Omental fat pad (tissue), 4 donors: ENCODE measurements at places on chromosomes 3 and 15. TPM values are rescaled to one million over a fixed set of nuclear protein-coding genes. Genes with fewer than 3 reads are reported as not detected.

CD47 gene
- 58.7 TPM for total RNA-seq

GOLGA8R gene
- total RNA-seq: 3.2 TPM

APPL1 gene
- 34.1 TPM for total RNA-seq

CCR5 gene
- total RNA-seq: 5.2 TPM

GABRB3 gene
- total RNA-seq: 1.6 TPM

PLCD1 gene
- 17.7 TPM for total RNA-seq

THBS1 gene
- total RNA-seq: 2,135 TPM

PLSCR2 gene
- not detected for total RNA-seq

EXOSC7 gene
- 37.7 TPM for total RNA-seq

RBMS3 gene
- total RNA-seq: 185 TPM

FBXO40 gene
- 0.06 TPM for total RNA-seq

AGBL1 gene
- not detected for total RNA-seq

FGD5 gene
- 13.5 TPM for total RNA-seq

AGTR1 gene
- 10.3 TPM for total RNA-seq

METTL6 gene
- total RNA-seq: 12.2 TPM

GALNT15 gene
- 135 TPM for total RNA-seq

TYRO3 gene
- total RNA-seq: 13.4 TPM

TTC21A gene
- 9.9 TPM for total RNA-seq

BTLA gene
- total RNA-seq: 1.7 TPM

LINGO1 gene
- 0.37 TPM for total RNA-seq

MED12L gene
- 0.25 TPM for total RNA-seq

SGO1 gene
- not detected for total RNA-seq

SLC12A6 gene
- 20.0 TPM for total RNA-seq

ATP13A5 gene
- not detected for total RNA-seq

SLC51B gene
- not detected for total RNA-seq

CPLX3 gene
- not detected for total RNA-seq

FBXL22 gene
- not detected for total RNA-seq

KCNAB1 gene
- 12.6 TPM for total RNA-seq

P2RY14 gene
- total RNA-seq: 2.2 TPM

GRAMD2A gene
- not detected for total RNA-seq

MAP6D1 gene
- total RNA-seq: not detected

PPARG gene
- total RNA-seq: 199 TPM

C2CD4B gene
- 21.1 TPM for total RNA-seq

DAZL gene
- not detected for total RNA-seq

TIGIT gene
- total RNA-seq: 0.72 TPM

TMEM158 gene
- total RNA-seq: 3.9 TPM
